ENCODE measurements at places on chromosomes 1 and 21. TPM values are rescaled to one million over a fixed set of nuclear protein-coding genes. Genes with fewer than 3 reads are reported as not detected.
A peak's percentile ranks its signal among the peaks of the same experiment; 100 is the strongest.

DNA sequence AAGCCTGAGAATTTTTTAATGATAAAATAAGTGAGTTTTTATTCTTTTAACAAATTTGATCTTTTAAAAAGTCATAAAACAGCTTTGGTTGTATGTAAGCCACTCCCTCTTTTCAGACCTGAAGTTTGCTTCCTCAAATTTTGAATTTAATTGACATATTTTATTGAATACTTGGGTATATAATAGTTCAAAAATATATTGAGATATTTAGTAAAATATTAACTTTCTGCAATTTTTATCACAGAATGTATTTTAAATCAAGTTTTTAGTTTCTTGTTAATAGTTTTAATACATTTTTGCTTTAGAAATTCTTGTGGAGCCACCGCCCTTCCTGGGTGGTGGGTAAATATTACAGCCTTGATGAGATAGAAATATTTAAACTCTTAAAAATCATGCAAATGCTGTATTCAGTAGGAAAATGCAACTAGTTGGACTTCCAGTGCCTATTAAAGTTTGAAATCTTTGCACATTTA, 867 bp downstream of the PTPRC start:
- no peaks in the 10 kb centered on the region for H3K36me3 ChIP-seq
- DNase-seq, result no peak
- no peak overlapping the region for H3K27ac ChIP-seq
- peaks cover 4% of the 10 kb centered on the region for H3K4me1 ChIP-seq
- no peak overlapping the region for H3K4me3 ChIP-seq

GRCh38 chr1:21963477-21964217, 13.2 kb upstream of the CELA3B start:
- DNase-seq, result peak; percentile 91
- H3K27ac ChIP-seq, result peak overlapping the region; percentile 52
- H3K4me1 ChIP-seq, result peaks cover 12% of the 10 kb centered on the region
- H3K36me3 ChIP-seq, result no peaks in the 10 kb centered on the region

HSD11B1 gene
- not detected for total RNA-seq

TNNT2 gene
- 7.9 TPM for total RNA-seq

- H3K4me1 ChIP-seq, result peaks cover 31% of the 10 kb centered on the region
- H3K36me3 ChIP-seq, result peaks cover 11% of the 10 kb centered on the region
- DNase-seq, result no peak
These were observed 113.0 kb downstream of the SIK1 start for GRCh38 chr21:43313939-43314405.

AIRE gene
- 0.09 TPM for total RNA-seq

OPTC gene
- 1.2 TPM for total RNA-seq

DNA sequence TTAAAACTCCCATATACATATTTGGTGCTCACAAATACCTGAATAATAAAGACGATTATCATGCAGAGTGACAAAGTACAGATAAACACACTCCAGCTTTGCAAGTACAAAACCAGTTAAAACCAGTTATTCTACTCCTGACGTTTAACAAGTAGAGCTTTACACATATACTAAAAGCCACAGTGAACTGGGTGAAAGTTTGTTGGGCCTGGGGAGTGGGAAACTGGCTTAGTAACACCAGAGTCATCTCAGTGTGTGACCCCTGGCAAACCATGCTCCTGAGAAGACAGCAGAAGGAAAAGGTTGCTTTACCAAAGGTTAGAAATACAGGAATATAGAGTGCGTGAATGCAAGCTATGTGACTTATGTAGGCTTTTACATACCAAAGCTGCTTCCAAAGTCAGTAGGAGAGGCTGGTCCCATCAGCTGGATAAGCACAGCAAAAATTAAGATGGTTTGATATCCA, 148.1 kb downstream of the NRIP1 start:
- H3K27me3 ChIP-seq, result no peaks in the 10 kb centered on the region
- no peak for DNase-seq
- no peaks in the 10 kb centered on the region for H3K36me3 ChIP-seq

HSD3B2 gene
- total RNA-seq, result 0.94 TPM

Measured in WTC11 (cell line).